ENCODE measurements at places on chromosomes 3 and 15.

- no peak for DNase-seq
Measured at GRCh38 chr3:124699686-124700396, 30.4 kb upstream of the UMPS start.

GRCh38 chr3:69649120-69650065 lies 89.9 kb upstream of the MITF start:
- no peak for DNase-seq

GRCh38 chr3:11582191-11582968 lies 61.3 kb downstream of the VGLL4 start:
- DNase-seq: no peak

DNA sequence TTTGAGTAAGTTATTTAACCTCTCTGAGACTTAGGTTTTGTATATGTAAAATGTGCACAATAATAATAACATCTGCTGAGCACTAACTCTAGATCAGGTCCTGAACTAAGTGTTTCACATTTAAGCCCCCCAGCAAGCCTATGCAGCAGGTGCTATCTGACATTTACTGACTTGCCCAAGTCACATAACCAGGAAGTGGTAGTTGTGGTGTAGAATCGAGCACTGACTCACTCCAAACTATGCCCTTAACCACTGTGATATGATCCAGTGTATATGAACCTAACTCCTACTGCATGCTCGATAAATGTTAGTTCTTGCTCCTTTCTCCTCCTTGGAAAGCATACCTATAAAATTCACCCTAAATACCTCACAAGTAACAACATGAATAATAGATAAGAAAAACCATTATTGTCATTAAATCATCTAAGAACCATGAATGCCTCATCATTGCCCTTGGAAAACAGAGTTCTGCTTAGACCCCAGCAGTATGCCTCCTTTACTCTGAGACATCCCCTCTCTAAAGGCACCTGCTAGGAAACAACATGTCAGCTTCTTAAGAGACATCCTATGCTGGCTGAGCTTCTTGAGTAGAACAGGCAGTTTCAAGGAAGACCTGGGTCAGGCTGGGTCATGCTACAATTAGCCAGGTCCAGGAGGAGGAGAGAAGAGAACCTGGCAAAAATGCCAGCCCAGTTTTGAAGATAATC lies 3.0 kb upstream of the SHC4 start:
- DNase-seq: peak; percentile 19

GRCh38 chr3:149992416-149993058 lies 21.8 kb upstream of the PFN2 start:
- no peak for DNase-seq

- DNase-seq: no peak
Measured at GRCh38 chr3:54691289-54691771, 236.5 kb downstream of the LRTM1 start.

- no peak for DNase-seq
Measured at GRCh38 chr3:58105196-58105595, 97.0 kb downstream of the FLNB start.

DNA sequence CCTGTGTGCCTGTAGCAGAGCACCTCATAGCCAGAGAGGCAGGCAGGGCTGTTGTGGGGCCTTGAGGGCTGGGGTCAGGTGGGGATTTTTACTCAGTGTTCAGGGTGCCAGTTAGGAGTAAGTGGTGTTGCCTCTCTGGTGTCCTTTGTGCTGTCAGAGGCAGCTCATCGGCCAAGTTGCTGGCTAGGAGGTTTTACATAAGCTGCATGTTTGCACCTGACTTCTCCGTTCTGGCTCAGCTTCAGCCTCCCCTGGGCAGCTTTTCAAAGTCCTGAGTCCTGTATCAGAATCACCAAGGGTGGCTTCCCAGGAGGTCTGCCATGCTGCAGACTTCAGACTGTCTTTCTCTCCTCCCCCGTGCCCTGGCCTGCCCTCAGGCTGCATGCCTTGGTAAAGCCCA lies 242.6 kb upstream of the TPM1 start:
- no peak for DNase-seq

DNA sequence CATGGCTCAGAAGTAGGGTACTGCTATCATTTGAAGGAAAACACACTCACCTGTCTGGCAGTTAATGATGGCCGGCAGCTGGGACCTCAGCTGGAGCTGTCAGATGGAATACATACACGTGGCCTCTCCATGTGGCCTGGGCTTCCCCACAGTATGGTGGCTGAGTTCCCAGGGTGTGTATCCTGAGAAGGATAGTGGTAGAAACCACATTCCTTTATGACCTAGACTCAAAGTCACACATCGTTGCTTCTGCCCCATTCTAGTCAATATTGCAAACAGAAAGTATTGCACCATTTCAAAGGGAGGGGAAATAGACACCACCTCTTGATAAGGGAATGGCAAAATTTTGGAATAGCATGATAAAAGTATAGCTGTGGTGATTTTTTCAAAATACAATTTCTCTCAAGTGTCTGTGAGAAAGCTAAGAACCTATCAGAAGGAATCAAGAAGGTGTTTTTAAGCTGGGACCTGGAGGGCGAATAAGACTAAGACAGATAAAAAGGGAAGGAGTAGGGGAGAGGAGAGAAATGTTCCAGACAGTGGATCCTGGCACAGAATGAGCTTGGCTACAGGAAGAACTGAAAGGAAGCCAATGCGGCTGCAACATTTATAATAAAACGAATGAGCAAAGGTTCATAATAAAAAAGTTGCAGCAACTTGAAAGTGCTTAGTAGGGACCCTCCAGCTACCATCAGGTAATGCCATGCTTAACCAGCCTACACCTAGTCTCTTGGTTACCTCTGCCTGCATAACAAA lies 40.1 kb upstream of the GALNT15 start:
- DNase-seq: no peak

- no peak for DNase-seq
Measured at GRCh38 chr3:128550471-128551126, 57.6 kb upstream of the GATA2 start.

- DNase-seq: no peak
Measured at GRCh38 chr15:74123658-74124057, 6.7 kb upstream of the ISLR2 start.

DNA sequence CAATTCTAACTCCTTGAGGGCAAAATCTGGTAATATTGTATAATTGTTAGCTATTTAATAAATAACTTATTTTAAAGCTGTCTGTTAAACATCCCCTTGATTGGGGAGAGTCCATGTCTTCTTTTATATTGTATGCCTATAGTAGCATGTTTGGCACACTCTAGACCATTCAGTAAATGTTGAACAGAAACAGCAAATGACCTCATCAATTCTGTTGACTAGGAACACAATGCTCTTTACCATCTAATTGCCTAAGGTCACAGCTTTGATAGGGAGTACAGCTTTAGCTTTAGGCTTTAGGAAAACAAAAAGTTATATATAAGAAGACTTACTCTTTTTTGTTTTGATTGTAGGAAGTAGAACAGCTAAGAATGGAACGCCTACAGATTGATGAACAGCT lies 27.0 kb downstream of the DNAJC19 start:
- DNase-seq: no peak

DNA sequence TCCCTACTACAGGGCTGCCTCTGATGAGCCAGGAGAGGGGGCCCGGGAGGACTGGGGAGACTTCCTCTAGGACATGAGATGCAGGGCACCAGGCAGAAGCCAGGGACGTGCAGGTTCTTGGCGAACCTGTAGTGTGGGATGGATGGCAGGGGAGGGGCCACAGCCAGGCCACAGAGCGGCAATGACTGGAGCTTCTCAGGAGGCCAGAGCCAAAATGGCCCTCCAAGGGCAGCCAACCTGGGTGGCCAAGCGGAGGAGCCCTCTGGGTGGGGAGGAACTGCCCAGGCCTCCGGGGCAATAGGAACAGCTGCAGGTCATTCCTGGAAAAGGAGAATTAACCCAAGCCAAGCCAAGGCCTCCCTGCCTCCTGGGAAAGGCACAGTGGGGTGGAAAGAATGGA lies 224.5 kb downstream of the XXYLT1 start:
- no peak for DNase-seq

- DNase-seq: no peak
Measured at GRCh38 chr15:71251584-71252043, 136.3 kb downstream of the THSD4 start.

DNA sequence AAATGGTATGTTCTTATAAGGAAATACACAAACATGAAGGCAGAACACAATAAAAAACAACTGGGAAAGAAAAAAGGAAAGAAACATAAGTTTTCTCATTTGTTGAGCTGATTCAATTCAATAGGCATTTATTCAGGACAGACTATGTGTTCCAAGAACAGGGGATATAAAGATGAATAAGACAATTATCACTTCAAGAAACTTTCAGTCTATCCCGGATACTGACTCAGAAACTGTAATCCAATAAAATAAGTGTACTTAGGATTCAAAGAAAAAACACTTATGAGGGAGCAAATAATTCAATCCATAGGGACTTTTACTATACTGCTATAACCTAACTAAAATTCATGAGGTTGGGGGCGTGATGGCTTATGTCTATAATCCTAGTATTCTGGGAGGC lies 3.5 kb upstream of the POPDC2 start:
- DNase-seq: no peak

- DNase-seq: no peak
Measured at GRCh38 chr3:116064646-116065045, 380.6 kb downstream of the LSAMP start.

GRCh38 chr15:79349525-79349924 lies 38.6 kb downstream of the TMED3 start:
- no peak for DNase-seq

DNA sequence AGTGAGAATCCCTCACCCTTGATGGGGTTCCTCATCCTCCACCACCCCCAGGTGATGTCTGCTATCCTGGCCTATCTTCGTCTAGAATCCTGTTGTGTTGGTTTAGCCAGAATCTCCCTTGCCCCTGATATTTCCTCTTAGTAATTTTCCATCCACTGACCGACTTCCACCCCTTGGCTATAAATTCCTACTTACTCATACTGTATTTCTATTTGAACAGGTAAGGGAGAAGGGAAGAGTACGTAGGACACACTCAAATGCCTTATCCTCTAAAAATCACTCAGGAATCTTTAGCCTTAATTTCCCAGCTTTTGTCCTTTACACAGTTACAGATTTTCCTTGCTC lies 678 bp upstream of the TFG start:
- no peak for DNase-seq

- no peak for DNase-seq
Measured at GRCh38 chr3:54274607-54275006, 152.3 kb downstream of the CACNA2D3 start.

GRCh38 chr3:27184261-27184660 lies 184.9 kb downstream of the NEK10 start:
- DNase-seq: no peak

DNA sequence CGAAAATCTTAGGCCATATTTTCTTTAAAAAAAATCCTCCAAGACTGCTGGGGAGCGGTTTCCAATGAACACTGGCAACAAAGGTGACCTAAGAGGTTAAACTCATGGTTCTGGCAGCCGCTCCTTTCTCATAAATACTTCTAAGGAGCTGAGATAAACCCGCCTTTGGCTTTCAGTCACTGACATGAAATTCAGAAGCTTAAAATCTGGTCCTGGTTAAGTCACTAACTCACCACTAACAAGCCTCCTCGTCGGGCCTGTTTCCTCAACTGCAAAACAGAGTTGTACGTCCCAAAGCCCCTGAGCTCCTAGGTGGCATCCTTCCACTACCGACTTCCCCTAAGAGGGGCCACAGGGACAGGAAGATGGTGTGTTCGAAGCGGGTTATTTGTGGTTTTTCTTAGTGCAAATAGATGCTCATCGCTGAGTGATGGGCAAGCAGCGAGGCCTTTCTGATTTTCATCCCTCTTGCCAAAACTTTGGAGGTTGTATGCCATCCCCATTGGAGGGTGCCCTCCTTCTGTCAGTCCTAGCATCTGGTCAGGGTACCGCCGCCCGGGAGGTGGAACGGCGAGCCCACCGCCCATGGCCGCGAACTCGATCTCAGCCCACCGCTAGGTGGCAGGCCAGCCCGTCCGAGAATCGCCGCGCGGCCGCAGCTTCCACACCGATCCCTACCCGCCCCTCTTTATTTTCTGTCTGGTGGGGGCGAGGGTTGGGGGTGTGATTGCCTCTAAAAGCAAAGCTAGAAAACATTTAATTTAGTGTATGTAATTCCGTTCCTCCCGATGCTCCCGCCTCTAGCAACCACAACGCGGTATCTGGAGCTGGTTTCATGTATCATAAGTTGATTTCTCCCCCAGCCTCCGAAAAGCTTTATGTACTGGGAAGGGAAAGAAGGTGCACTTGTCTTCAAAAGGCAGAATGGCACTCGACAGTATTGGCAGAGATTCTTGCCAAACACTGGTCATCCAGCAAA lies 4.6 kb downstream of the BCL6 start:
- no peak for DNase-seq

GRCh38 chr3:20101041-20101440 lies 60.8 kb downstream of the KAT2B start:
- no peak for DNase-seq

GRCh38 chr3:146803745-146804144 lies 198.6 kb upstream of the PLSCR5 start:
- no peak for DNase-seq

GRCh38 chr3:49763981-49764380 lies 22.4 kb downstream of the IP6K1 start:
- no peak for DNase-seq

DNA sequence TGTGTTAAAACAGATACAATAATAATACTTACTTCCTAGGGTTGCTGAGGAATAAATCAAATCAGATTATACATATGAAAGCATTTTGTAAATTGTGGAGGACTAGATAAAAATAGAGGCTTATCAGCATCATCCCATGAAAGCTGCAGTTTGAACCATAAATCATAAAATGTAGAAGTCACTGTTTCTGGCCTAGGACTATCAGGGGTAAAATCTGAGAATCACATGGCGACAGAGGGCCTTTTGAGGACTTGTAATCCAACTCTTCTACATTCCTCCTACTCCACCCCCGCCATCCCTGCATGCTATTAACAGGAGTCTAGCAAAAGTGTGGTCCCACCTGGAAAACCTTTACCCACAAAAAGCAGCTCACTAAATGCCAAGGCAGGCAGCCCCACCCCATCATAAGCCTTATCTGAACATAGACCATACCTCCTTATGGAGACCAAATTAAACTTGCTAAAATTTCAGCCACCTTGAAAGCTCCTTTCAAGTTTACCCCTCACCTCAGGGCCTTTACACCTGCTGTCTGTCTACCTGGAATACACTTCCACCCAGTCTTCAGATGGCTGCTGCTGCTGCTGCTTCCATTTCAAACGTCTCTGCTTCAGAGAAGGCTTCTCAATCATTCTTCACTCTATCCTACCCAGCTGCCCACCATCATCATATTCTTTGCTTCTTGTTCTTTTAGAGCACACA lies 11.5 kb downstream of the MB21D2 start:
- DNase-seq: no peak

- no peak for DNase-seq
Measured at GRCh38 chr3:100004931-100005330, 109.4 kb downstream of the FILIP1L start.

GRCh38 chr3:122893754-122894668 lies 99.1 kb downstream of the SLC49A4 start:
- DNase-seq: no peak

GRCh38 chr3:174208161-174208560 lies 651.0 kb upstream of the NAALADL2 start:
- no peak for DNase-seq

- DNase-seq: no peak
Measured at GRCh38 chr3:138408751-138409570, 25.5 kb upstream of the ESYT3 start.

Data from stimulated activated CD8-positive, alpha-beta memory T cell treated with anti-CD3 and anti-CD28 coated beads, Interleukin-2, amount 100 ng/mL, for 48 hours (primary cell).